Left ventricle myocardium inferior (tissue), 1 donor: ENCODE measurements at places on chromosomes 7 and 10. TPM values are rescaled to one million over a fixed set of nuclear protein-coding genes. Genes with fewer than 3 reads are reported as not detected.
A peak's percentile ranks its signal among the peaks of the same experiment; 100 is the strongest.

Gene SLC35G1
- 2.3 TPM for total RNA-seq

DNA sequence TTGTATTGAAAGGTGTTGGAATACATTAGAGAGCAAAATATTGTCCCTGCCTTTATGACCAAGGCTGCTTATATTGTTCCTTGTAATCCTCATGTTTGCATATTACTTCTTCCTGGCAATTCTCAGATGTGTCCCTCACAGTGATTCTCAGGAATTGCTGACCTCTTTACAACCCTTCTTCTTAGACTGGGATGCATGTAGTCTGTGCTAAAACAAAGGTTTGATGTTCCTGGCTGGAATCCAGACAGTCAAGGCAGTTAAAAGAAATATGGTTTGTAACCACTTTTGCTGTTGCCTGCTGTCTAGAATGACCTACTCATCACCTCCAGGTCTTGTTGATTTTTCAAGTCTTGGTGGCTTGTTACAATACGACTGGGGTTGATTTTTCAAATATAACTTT lies 367.6 kb downstream of the HGF start:
- no peak for DNase-seq

Gene WAC
- total RNA-seq: 103 TPM

Gene LAMB1
- total RNA-seq: 60.0 TPM

Gene TFR2
- total RNA-seq: 0.25 TPM

GRCh38 chr7:6379886-6380285 lies 67.9 kb downstream of the DAGLB start:
- DNase-seq: no peak

Gene ADO
- 18.9 TPM for total RNA-seq

Gene ICA1
- 54.9 TPM for total RNA-seq

- DNase-seq: no peak
These were observed 9.8 kb downstream of the SAMD9 start for GRCh38 chr7:93108003-93108402.

Gene TAF5
- total RNA-seq: 2.4 TPM

Gene ASAH2
- not detected for total RNA-seq

Gene HMX3
- not detected for total RNA-seq

GRCh38 chr10:44005788-44006099 lies 357.1 kb upstream of the ZNF32 start:
- DNase-seq: no peak

Gene GPR15LG
- total RNA-seq: not detected

Gene SPOCK2
- total RNA-seq: 8.6 TPM

DNA sequence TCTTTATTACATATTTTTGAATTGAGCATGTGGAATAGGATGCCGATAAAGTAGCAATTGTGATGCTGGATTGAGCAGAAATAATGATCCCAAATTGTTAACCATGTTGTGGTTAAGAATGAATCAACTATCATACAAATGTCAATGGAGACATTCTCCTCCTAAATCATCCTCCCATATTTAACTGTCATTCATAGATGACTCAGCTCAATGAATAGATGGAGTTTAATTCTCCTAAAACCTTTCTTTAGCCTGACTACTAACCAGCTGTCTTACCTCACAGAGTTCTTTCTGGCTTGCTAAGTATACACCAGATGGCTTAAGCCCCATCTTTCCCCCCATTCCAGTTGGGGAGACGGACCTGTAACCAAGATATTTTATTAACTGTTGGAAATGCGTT lies 23.4 kb upstream of the NPS start:
- DNase-seq: no peak

GRCh38 chr7:138713191-138713590 lies 12.0 kb upstream of the SVOPL start:
- DNase-seq: no peak

DNA sequence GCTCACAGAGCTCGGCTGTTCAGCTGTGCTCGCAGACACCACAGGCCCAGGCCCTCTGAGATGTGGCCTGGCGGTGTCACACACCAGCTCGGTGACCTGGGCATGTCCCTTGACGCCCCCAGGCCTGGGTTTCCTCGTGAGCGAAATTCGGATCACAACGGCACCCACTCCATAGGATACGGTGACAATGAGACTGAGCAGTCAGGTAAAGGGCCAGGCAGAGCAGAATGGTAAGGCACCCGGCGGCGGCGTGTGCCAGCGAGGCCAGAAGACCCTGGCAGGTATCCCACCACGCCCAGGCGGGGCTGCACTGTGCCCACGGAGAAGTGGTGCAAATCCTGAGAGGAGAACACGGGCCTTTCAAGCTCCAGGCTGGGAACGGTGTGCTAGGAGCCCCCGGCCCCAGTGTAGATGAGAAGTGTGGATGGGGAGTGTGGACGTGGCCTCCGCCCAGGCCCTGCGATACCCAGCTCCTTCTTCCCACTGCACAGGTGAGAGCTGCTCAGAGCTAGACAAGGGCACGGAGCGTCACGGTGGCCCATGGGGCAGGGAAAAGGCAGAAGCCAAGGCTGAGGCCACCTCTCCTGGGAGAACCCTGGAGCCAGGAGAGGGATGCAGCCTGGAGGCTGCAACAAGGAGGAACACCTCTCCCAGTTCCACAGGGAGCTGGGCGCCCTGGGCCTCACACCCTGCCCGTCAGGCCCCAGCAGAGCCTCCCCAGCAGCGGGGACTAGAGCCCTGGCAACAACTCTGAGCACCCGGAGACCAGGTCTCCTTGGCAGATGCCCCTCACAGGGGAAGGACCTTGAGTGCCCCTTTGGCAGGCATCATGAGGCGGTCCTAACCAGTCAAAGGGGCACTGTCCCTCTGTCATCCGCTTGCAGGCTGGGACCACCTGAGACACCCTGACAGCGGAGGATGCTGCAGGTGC lies 219.1 kb downstream of the MAD1L1 start:
- DNase-seq: peak; percentile 13

DNA sequence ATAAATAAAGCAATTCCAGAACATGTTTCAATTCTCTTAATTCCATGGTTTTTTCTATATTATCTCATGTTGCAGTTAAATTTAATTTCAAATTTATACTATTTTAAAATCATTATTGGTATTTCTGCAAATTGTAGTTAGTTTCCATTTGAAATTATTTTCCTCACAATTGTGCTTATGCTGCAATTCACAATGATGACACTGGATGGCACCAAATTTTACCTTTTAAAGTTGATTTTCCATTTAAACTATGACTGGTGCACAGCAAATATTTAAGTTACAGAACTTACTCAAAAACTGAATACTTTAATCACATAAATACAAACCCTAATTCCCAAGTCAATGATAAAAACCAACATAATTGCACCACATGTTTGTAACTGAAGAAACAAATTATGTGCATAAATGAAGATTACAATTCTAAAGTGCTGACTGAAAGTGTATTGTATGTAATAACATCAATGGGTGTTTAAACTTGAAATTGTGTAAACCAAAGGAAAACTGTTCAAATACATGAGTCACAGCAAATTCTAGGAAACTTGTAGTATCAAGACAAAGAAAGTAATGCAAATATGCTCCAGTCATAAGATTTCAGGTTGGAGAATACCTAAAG lies 75.3 kb upstream of the AASS start:
- DNase-seq: no peak

DNA sequence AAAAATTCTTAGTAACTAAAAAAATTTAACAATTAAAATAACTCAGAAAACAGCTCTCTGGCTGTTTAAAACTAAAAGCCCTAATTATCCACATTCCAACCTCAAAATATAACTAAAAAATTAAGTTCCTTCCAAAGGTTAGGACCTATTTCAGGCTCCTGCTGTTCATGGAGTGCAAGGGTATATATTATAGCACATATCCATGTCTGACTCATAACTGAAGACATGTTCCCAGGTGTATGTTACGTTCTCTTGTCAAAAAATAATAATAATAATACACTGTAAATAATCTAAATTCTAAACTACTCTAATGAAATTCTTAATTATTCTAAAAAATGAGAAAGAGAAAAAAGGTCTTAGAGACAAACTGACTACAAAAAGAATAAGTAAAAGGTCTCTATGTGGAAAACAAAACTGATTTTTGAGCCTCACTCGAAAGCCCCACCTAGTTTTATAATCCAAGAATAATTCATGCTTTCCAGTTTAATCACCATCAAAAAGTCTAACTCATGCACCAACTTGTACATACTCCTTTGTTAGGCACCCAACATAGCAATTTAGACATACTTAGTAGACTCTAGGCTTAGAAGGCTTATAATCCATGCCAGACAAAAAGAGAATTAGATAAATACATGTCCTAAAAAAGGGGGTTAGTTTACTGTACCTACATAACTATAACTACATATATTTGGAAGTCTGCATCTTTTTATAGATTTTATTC lies 171.4 kb downstream of the KMT2E start:
- no peak for DNase-seq

DNA sequence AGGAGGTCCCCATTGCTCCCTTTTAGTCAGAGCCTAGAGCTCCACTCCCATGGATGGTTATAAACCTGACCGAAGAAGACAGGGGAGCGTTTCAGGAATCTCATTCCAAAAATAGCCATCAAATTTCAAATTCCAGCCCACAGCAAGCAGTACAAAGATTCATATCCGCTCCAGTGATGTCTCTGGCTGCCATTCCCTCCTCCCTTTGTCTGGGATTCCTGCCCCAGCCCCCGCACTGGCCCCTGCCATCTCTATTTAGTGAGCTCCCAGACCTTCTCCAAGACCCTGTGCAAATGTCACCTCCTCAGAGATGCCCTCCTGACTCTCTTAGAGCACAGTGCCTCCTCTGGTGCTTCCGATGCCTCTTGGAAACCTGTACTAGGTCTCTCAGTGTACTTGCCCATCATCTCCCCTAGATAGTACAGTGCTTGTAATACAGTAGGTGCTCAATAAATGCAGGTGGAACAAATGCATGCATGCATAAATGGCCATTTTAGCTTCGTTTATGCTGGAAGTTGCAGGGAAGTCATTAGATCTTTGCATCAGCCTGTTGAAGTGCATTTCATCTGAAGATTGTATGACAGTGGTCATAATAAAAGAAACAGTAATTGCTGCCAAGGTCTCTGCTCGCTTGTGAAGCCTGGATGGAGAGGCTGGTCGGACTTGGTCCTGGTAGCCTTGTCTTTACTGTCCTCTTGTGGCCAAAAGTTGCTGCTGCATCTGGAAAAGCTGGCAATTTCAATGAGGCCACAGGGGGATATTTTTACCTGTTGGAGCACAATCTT lies 32.0 kb upstream of the HABP2 start:
- DNase-seq: peak; percentile 44

GRCh38 chr7:117127585-117128168 lies 174.4 kb downstream of the ST7 start:
- DNase-seq: peak; percentile 21

GRCh38 chr10:101840102-101840684 lies 3.4 kb downstream of the KCNIP2 start:
- DNase-seq: no peak

DNA sequence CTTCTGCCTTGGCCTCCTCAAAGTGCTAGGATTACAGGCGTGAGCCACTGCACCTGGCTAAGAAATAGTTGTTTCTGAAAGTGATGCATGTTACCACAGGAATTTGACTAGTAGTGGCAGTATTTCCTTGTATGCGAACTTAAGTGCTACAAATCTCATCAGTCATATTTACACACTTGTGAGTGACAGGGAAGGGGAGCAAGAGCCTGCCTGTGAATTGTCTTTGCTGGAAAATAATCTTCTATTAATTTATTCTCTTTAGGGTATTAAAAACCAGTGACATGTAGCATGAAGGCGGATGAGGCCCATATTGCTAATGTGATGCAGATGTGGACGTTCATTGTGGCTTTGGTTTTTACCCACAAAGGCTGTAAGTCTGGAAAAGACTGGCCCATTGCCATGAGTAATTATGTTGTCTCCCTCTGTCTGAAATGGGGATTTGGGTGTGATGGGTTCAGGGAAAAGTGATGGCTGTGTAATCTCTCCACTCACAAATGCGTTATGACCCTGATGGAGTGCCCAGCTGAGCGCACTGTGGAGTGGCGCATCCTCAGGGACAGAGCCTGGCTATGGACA lies 97.6 kb downstream of the CCNY start:
- DNase-seq: no peak

GRCh38 chr7:39606941-39607340 lies 16.4 kb upstream of the RALA start:
- no peak for DNase-seq

Gene GSTO2
- total RNA-seq: 0.80 TPM

DNA sequence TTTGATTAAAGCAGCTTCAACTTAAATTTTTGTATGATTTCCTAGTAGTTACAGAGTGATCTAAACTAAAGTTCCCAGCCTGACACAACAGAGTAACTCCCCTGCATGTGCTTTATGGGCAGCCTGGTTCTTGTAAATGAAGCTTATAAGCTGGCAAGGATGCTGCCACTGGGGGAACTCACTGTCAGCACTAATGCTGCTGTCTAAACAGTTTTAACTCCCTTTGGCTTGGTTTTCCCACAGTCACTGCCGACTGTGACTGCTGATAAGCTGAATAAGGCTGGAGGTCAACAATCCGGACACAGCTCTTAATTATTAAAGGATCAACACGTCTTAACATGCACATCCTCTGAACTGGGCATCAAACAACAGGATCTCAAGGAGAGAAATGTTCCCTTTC lies 130.1 kb downstream of the OTUD1 start:
- DNase-seq: no peak

Gene ZC3HAV1L
- total RNA-seq: 3.4 TPM

Gene CFAP46
- 0.99 TPM for total RNA-seq

GRCh38 chr7:132489776-132490237 lies 86.5 kb downstream of the PLXNA4 start:
- DNase-seq: no peak

Gene GDF2
- not detected for total RNA-seq

Gene LRRD1
- total RNA-seq: not detected

DNA sequence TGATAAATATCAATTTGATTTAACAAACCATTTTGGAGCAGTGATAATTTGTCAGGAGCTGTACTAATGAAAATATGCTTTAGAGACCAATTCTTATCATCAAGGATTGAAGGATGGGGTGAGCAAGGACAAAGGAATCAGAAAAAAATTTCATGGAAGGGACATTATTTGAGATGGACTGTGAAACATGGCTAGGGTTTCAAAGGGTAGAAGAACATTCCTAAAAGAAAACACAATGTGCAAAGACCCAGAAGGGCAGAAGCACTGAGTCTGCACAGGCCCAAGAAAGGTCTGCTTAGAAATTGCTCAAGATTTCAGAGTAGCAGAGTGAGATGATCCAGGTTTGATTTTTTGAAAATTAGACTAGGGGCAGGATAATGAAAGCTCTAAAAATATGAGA lies 174.5 kb downstream of the LRRN3 start:
- no peak for DNase-seq

DNA sequence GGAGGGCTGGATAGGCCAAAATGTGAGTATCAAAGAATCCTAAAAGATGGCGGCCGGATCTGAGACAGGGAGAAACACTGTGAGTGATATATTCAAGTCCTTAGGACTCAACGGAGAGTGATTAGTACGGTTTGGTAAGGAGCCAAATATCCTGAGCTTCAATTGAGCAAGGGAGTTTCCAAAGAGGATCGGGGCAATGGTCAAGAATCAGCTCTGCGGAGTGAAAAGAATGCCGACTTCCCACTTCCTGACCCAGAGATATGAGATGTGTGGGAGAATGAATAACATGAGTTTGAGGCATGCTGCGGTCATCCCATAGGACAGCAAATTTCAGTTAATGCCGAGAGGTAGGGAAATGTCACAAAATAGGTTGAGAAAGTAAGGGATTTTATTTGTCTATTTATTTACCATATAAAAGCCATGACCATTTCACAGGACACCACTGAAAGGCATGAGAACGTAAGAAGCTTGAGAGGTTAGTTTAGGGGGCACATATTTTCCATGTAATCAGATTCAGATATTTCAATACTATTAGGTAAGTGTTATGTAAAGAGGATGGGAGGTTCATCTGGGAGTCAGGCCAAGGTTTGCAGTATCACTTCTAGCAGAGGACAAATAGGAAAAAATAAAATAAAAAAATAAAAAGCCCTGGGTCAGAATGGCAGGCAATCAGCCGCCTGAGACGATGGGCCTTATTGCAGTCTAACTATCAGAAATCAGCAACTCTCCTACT lies 165.6 kb downstream of the HGF start:
- DNase-seq: no peak

Gene TACC2
- 400 TPM for total RNA-seq
